Activated CD8-positive, alpha-beta memory T cell treated with anti-CD3 and anti-CD28 coated beads for 4 hours (primary cell): ENCODE measurements at places on chromosomes 7 and 10.

DNA sequence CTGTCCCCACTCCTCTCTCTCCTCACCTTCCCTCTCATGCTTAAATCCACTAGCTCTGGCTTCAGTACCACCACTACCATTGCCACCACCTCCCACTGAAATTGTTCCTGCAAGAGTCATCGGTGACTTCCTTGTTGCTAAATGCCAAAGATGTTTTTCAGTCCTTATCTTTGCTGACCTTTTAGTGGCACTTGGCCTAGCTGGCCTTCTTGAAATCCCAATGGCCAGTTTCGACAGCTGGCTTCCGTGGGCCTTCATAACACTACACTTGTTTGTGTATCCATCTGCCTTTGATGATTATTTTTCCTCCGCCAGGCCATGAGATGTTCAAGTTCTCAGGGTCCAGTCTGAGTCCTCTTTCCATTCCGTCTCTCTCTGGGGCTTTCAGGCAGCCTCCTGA is 118.2 kb upstream of the NANOS1 start:
- DNase-seq: no peak

GRCh38 chr10:71711052-71711623 is 8.4 kb downstream of the C10orf105 start:
- DNase-seq: no peak

DNA sequence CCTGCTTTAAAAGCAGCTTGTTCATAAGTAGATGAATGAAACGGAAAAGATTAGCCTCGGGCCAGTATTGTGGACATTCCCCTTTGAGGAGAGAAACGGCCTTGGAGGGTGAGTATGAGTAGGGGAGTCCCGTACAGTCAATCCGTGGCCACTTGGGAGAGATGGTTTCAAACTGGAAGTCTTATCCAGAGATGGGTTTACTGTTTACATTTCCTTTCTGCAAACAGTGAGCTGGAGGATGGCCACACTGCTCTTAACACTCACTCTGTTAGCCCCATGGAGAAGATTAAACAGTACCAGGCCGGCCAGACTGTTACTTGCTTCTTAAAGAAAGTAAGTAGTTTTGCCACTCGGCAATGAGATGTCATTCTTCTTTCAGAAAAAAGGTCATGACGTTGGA is 20.3 kb downstream of the CALHM2 start:
- no peak for DNase-seq

- DNase-seq: no peak
Observed at GRCh38 chr7:16514729-16515128, 11.9 kb upstream of the LRRC72 start.

GRCh38 chr10:1954300-1954699 is 217.0 kb upstream of the ADARB2 start:
- DNase-seq: no peak

DNA sequence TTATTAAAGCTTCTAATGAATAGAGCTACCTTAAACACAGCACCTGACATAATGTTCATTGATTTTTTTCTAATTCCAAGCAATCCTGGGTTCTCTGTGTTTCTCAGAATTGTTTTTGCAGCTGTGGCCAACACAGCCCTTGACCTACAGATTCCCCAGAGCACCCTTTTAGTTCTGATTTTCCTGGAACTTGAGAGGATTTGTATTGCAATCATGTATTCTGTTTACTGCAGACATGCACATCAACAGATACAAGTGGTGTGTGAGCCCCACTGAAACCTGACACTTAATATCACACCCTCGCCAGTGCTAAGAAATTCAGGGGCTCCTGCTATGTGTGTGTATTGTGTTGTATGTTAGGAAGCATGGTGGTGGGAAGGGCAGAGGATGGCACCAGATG is 344.2 kb upstream of the POM121L12 start:
- DNase-seq: no peak

GRCh38 chr10:95500649-95501048 is 60.5 kb downstream of the SORBS1 start:
- DNase-seq: no peak

DNA sequence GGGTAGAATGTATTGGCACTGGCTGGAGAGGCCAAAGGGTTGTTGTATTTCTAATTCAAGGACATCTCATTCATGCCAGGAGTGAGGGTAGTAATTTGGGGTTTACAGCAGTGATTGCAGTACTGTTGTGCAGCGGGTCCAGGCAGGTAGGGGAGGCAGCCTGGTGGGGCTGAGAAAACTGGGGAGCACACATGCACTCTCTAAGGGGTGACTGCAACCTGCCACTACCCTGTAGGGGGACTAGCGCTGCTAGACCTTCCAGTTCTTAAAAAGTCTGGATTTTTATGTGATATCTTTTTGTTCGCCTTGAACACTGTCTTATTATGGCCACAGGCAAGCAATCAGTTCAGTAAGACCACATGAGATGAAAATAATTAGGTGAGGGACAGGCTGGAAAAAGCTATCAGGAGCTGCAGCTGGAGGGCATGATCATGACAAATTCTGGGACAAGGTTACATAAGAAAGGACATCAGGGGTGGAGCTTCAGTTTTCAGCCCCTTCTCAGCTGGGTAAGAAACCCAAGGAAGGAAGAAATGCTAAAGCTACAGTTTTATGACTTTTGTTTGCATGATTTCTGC is 149.0 kb downstream of the ARHGAP21 start:
- DNase-seq: no peak

DNA sequence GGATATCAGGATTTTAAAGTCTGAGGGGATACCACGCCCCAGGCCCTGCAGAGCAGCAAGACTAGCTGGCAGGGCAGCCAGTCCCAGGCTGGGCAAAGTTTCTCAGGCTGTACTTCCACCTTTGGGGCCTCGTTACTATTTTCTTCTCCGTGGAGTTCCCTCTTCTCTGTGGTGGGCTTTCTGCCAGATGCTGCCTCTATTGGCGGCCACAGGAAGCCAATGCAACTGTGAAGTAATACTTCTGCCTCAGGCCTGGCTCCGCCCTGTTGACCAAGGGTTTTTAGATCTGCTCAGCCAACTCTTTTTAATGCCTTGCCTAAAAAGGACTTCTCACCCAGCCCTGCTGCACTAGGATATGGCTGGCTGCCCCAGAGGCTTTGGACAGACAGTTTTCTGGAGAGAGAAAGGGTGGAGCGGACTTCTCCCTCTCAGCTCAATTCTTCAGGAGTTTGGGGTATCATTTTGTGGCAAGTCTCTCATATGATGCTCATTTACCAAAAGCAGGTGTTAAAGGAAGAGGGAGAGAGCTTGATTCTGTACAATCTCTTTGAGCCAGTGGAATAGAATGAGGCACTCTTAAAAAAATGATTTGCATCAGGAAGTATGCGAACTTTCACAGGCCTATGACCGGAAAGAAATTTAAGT is 67.4 kb downstream of the HHEX start:
- DNase-seq: no peak

DNA sequence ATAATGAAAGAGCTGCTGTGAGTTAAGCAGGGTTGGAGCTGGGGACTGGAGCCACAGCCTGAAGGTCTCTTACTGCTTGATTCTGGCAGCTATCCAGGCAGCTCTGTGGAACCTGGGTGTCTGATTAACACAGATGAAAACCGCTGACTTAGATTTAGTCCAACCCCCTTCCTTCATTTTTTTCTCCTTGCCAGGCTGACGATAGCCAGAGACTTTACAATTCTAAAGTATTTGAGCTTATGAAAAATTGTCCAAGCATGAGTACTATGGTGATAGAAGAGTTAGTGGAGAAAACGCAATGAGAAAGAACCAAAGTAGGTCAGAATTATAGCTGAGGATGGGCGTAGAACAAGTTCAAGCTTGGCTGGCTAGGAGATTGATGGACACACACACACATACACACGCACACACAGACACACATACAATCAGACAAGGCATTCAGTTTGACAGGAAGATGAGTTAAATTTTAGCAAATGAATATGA is 13.5 kb upstream of the GPR85 start:
- DNase-seq: no peak

GRCh38 chr10:71293446-71294084 is 25.5 kb upstream of the SLC29A3 start:
- no peak for DNase-seq

- no peak for DNase-seq
Observed at GRCh38 chr7:36155811-36156361, 2.8 kb downstream of the EEPD1 start.

DNA sequence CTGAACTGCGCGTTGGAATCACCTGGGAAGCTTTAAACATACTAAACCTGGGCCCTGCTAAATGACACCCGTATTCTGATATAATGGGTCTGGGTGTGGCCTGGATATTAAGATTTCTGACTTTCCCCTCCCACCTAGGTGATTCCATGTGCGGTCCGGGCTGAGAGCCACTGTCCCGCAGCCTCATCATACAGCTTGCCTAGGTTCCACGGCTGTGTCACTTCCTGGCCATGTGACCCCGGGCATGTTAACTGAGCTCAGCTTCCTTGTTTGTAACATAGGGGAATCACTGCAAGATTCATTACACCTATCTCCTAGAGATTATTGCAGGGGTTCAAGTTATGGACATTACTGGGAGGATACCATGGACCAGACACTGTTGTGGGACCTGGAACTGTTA is 472.7 kb upstream of the GALNT17 start:
- DNase-seq: no peak

DNA sequence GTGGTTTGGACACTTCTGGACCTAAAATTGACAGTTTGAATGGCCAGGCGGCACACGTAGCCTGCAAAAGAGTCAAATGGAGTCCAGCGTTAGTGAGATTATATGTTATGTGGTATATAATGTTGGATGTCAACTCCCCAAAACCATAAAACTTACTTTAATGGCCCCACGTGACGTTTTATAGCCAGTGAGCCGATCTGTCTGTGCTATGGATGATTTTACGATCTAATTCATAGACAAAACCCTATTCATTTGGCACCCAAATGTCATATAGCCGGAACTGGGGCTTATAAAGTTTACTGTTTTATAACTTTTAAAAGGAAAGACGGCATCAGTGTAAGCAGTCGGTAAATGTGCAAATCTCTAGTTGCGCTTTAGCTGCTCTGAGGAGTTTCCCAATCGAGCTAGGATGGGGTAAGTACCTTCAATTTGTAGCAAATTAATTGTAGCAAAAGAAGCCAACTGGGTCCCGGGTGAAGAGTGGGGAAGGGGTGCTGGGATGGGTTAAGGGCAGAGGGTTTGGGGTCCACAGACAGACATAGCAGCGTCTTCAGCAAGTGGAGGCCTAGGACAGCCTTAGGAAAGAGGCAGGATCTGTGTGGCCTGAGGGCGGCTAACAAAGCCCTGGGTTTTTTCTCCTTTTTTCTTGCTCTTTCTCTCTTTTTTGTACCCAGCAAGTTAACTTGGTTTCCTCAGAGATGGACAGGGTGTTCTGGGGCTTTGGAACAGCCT is 3.2 kb downstream of the HOXA5 start:
- no peak for DNase-seq

- DNase-seq: no peak
Observed at GRCh38 chr10:31650010-31650409, 278.6 kb downstream of the ARHGAP12 start.

- no peak for DNase-seq
Observed at GRCh38 chr7:124171068-124171467, 138.2 kb upstream of the TMEM229A start.

DNA sequence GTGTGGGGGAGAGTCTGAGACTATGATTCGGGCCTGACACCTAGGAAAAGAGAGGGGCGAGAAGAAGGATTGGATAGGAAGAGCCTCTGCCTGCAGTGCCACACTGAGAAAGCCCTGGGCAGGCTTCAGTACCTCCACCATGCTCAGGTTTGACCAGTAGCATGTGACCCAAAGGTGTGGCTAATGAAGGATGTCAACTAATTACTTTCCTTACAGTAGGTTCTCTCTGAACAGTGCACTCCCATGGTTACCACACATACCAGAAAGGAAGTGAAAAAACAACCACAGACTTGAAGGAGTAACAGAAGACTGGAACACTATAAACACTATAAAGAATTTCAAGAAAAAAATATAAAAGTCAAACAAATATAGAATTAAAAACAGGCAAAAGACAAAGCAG is 46.2 kb downstream of the SEM1 start:
- no peak for DNase-seq

DNA sequence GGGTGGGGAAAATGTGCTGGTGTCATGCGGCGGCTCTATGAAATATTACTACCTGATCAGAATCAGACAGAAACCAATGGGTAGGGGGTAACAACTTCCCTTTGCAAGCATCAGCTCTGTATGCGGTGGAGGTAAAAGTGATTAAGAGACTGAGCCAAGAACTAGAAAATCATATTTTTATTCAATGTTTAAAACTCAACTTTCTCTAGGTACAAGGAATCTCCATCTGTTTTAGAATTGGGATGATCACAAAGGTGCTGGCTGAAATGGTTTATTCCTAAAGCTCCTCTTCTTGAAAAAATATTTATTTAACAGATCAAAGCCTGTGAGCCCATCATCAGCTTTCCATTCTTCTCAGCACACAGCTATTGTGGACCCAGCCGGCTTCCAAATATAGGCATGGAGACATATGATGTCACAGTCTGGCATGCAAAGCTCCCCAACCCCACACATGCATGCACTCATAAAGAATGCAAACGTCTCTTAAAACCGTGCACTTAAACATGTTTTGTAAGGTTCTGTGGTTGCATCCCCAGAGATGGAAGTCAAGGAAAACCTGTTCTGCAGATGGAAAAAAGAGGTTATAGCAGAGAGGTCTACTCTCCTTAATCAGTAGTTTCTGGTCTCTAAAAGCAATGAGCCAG is 126.0 kb downstream of the SKIDA1 start:
- DNase-seq: no peak

GRCh38 chr10:59655309-59655708 is 54.3 kb downstream of the SLC16A9 start:
- DNase-seq: no peak

DNA sequence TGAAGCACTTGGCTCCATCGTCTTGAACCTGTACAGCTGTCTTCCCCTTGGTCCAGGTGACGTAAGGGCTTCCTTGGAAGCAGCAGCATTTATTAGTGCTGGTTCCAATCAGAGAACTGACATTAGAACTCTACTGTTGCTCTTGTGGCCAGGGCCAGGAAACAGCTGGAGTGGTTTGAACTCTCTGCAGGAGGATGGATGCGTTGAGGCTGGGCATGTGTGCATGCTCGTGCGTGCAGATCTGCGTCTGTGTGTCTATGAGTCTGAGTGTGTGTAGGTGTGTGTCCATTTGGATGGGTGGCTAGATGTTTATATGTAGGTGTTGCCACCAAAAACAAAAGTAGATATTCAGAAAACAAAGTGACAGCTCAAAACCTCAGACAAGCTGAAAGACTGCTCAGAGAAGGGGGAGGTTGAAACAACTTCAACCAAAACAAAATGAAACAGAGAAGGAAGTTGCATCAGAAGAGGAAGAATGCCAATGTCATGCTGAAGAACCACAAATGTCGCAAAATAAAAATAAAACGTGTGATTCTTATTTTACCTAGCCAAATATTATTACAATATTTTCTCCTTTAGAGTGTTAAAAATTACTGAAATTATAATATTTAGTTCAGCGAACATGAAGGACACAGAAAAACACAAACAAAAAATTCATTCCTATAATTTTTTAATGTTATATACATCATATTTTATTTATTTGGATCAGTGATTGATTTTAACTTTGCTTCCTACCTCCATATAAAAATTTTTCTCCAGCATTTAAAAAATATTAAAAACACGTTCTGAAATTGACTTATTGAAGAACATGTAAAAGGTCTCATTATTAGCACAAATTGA is 96.1 kb upstream of the MKLN1 start:
- peak; percentile 24 for DNase-seq

- no peak for DNase-seq
Observed at GRCh38 chr10:121608469-121609190, 10.4 kb upstream of the FGFR2 start.

- no peak for DNase-seq
Observed at GRCh38 chr10:51860257-51860656, 160.9 kb upstream of the CSTF2T start.

GRCh38 chr7:127928222-127928621 is 103.0 kb downstream of the LRRC4 start:
- DNase-seq: no peak
